Psoas muscle (tissue), 8 donors: ENCODE measurements at places on chromosomes 12 and 14.

- no peak for DNase-seq
Observed at GRCh38 chr12:55629058-55629841, 7.4 kb upstream of the OR10P1 start.

GRCh38 chr14:34498684-34499412, 36.8 kb upstream of the SPTSSA start:
- no peak for DNase-seq

DNA sequence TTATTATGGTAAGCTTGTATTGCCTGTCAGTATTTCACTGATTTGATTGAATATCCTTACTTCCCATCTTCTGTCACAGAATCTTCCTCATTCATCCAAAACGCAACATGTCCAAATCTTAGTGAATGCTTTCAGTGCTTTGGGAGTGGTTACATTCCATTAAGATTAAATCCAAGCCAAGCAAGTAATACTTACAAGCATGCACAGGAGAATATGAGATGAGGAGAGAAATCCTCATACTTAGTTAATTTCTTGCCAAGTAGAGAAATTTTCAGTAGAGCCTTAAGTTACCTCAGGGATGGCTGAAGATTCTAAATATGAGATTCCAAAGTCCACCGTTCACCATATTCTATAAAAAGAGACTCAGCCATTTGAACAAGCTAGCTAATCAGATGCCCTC, 316.0 kb downstream of the RAD51B start:
- no peak for DNase-seq

DNA sequence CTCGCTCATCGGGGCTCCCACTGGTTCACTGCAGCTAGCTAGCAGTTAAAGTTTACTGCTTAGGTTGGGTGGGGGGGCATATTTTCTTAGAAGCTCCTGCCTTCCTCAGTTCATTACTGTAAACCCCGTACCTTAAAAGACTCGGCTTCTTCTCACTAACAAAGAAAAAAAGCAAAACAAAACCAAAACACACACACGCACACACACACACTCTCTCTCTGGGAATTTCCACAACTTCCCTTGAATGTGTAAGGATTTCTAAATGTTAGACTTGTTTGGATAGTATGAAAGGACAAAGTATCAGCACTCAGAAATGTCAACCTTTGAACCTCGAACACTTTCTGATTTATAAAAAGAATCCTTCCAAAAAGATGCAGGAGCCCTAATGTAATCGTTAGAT, 927 bp downstream of the PTHLH start:
- DNase-seq, result no peak

DNA sequence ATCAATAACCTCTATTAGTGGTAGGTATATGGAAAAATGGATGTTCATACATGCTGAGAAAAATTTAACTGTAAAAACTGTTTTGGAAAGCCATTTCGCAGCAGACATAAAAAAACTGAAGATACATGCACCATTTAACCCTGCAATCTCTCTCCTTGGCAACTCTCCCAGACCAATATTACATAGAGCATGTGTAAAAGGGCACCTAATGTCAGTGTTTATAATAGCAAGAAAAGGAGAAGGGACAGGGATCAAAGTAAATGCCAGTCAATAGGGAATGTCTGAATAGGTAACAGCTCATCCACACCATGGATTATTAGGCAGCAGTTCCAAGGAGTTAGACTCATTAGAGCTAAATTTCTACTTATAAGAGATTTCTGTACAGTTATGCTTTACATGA, 77.2 kb downstream of the BTG1 start:
- no peak for DNase-seq

- DNase-seq, result peak; percentile 78
Observed at GRCh38 chr12:122051231-122051876, 27.2 kb upstream of the MLXIP start.

DNA sequence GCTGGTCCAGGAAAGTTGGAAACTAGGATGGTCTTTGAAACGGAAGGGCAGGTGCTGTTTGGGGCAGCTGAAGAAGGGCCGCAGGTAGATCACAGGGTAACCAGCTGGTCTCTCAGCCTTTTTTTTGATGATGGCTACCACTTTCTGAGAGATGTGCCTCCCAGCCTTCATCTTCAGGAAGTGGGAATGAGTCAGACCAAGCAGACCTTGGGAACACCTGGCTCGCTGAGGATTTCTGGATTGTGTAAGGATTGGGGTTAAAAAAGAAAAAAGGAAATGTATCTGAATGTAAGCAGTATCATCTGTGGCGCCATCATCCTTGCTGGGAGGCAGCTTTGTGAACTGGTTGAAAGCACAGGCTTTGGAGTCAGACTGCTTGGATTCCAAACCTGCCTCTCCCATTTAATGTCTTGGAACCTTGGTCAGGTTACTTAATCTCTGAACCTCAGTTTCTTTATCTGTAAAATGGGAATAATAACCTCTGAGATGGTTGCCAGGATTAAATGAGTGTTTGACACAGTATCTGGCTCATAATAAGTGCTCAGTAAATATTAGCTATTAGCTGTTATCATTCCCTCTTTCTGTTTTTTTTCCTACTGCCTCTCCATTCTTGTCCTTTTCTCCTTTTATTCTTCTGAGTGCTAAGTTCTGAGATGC, 1.7 kb downstream of the PRPF40B start:
- DNase-seq, result no peak

- no peak for DNase-seq
Observed at GRCh38 chr14:21107283-21107800, 6.5 kb downstream of the TMEM253 start.

DNA sequence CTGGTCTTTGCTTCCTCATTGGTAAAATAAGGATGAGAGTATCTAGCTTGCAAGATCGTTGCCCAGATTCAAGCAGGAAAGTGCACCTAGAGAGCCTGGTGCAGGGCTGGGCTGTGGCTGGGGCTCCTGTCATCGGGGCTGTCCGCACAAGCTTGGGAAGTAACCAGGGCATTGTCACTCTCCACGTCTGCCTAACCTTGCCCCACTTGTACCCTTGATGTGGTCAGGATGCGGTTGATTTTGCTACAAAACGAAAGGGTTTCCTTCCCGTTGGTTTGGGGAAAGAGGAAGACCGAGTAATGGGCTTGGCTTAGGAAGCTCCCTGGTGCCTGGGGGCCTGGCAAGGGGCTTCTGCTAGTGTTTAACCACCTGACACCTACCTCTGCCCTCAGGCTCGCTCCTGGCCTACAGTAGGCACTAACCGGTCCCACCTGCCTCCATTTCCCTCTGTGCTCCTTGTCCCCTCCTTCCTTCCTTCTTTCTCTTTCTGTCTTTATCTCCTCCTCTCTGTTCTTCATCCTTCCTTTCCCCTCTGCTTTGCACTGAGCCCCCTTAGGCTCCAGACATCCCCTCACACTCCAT, 21.8 kb downstream of the MVK start:
- DNase-seq, result no peak

DNA sequence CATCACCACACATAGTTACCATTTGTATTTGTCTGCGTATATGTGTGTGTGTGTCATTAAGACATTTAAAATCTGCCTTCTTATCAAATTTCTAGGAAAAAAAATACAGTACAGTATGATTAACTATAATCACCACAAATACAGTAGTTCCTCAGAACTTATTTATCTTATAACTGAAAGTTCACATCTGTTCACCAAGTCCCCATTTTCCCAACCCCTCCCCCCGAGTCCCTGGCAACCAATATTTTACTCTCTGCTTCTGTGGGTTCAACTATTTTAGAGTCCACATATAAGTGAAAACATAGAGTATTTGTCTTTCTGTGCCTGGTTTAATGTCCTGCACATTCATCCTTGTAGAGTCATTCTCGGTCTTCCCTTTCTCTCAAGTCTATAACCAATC, 12.3 kb downstream of the CAPS2 start:
- DNase-seq, result no peak

- no peak for DNase-seq
Observed at GRCh38 chr14:29800961-29801360, 126.7 kb downstream of the PRKD1 start.

DNA sequence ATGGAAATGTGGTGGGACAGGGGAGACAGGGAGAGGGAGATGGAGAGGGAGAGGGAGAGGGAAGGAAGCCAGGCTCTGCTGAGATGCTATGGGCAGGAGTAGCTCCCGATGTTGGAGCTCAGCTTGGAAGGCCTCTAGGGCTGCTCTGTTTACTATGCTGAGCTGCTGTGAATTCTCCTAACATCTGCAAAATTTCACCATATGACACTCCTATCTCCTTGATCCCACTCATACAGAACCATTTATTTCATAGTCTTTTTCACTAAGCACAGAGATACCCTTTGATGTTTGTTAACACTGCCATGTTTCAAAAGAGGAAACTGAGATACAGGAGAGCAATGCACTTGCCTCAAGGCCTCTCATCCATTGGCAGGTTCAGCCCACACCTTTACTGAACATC, 60.7 kb downstream of the C12orf75 start:
- DNase-seq, result no peak

DNA sequence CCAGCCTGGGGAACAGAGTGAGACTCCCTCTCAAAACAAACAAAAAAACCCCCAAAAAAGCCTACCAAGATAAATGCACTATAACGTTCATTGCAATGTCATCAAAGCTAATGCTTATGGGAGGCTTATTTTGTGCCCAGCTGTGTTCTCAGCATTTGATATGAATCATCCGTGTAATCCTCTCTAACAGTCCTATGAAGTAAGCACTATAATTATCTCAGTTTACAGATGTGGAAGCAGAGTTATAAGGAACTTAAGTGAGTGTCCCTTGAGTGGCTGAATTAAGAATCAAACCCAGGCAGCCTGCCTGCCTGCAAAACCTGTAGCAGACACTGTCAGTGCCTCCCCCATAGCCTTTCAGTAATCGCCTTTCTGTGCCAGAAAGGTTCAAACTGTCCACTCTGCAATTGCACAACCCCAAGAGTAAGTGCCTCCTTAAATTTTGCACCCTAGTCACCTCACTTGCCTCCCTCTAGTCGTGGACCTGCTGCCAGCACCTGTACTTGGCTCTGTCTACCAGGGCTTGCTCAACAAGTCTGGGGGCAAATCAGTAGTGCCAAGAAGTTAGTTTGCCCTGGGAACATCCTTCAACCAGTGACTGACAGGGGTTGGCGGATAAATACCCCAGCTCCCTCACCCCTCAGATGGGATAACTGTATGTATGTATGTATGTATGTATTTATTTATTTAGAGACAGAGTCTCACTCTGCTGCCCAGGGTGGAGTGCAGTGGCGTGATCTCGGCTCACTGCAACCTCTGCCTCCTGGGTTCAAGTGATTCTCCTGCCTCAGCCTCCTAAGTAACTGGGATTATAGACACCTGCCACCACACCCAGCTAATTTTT, 23.8 kb upstream of the PPP1CC start:
- DNase-seq, result peak; percentile 63

DNA sequence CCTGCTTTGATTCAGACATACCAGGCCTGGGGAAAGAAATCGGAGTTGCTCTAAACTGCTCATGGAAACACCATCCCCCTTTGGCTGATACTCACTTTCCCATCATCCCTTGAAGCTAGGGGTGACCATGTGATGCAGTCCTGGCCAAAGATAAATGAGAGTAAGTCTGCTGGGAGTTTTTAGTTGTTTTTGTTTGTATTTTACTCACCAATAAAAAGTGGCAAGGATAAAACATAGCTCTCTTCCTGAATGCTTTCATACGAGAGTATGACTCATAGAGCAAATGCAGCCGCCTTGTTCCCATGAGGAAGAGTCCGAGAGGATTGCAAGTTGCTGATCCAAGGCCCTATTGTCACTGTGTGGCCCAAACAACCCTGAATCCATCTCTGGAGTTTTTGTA, 126.4 kb upstream of the TMEM132C start:
- DNase-seq, result no peak

DNA sequence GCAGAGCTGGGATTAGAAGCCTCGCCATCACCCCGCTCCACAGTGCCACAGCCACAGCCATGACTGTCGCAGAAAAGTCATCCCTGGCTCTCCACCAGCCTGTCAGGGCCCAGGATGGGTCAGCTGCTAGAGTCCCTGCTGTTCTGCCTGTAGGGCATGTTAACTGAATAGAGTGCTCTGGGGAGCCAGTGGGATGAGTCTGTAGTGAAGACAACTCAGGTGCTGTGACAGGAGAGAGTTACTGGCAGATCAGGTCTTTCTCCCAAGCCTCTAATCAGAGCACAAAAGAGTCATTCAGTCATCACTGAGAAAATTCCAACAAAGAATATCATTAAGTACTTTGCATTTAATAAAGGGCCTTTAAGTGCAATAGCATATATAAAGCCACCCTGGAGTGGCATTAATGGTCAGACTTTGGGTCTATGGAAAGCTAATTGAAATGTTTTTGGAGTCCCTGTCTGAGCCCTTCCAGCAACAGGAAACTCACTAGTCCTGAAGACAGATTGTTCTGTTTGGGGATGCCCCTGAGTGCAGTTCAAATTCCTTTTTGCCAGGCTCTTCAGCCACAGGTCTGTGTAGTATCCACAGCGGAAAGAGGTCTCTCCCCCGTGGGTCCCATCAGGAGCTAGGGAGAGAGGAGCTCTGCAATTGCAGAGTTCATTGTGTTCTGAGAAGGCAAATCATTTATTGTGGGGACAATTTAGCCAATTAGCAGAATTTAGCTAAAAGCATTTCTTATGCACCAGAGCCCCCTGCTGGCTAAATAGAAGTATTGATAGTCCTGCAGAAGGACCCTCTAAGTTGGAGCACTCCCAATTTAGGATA, 45.2 kb upstream of the C14orf132 start:
- DNase-seq, result no peak

GRCh38 chr12:122022393-122023338, 982 bp downstream of the BCL7A start:
- DNase-seq, result no peak

- DNase-seq, result no peak
Observed at GRCh38 chr12:132262256-132263060, 66.9 kb downstream of the GALNT9 start.

- DNase-seq, result no peak
Observed at GRCh38 chr14:93655078-93655750, 133.1 kb downstream of the PRIMA1 start.

- DNase-seq, result no peak
Observed at GRCh38 chr14:92253381-92253894, 69.5 kb upstream of the SLC24A4 start.

DNA sequence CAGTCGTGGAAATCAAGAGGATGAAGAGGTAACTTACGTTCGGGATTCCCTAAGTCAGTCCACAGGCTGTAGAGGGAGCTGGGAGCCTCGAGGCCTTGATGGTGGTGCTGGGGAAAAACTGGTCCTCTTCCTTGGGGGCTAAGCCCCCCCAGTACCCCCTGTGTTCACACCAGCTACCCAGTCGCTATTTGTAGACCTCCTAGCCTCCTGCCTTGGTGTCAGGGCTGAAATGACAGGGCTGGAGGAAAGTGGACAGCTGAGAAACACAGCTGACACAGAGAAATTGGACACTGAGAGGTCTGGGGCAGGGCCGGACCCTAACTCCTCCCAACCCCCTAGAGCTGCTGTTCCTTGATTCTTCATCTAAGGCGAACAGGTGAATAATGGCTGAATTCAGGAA, at the start of gene STAC3:
STAC3 (minus strand) TSS at position 232 of the 400 bp plus-strand sequence. CDS start 1,551 bp downstream, outside the sequence.
- no peak for DNase-seq

DNA sequence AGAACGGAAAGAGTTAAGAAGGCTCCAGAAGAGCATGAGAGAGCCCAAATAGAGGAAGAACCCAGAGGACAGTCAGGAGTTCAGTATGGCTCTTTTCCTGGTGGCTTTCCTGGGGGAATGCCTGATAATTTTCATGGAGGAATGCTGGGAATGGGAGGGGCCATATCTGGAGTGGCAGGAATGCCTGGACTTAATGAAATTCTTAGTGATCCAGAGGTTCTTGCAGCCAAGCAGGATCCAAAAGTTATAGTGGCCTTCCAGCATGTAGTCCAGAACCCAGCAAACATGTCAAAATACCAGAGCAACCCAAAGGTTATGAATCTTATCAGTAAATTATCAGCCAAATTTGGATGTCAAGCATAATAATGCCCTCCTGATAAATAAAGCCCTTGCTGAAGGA, 15.5 kb upstream of the SYT10 start:
- no peak for DNase-seq

GRCh38 chr14:76154539-76155126, 2.9 kb downstream of the GPATCH2L start:
- no peak for DNase-seq

GRCh38 chr12:116002890-116003536, 274.5 kb downstream of the MED13L start:
- no peak for DNase-seq
